ENCODE measurements at places on chromosomes 6 and 20.

- DNase-seq: no peak
Observed at GRCh38 chr6:46584586-46584985, 68.0 kb downstream of the CYP39A1 start.

- DNase-seq: no peak
Observed at GRCh38 chr6:157558487-157559200, 177.7 kb downstream of the ZDHHC14 start.

- DNase-seq: no peak
Observed at GRCh38 chr6:111952274-111952673, 79.0 kb upstream of the FYN start.

DNA sequence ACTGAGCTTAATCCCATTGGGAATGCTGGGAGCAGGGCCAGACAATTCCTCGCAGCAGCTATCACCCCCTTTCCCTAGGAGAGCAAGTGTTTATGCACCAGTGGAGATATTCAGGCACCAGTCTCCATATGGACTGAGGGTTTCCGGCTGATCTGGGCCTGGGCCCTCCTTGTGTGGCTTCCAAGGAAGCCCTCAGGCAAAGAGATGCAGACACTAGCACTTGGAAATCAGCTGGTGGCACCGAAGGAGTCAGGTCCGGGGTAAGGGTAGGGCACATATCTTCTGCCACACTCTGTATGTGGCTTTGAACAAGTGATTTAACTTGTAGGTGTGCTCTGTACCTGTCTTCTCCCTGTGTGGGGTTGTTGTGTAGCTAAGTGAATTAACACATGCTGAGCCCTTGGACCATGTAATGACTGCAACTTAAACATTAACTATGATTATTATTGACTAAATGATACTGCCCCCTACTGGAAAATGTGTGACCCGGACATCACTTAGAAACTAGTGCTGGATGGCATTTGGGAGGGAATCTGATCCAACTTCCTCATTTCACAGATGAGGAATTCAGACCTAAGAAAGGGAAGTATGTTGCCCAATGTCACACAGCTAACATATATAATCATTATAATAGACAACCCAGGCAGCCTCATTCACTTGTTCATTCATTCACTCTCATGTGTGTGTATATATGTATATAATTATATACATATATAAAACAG lies 19.3 kb upstream of the WFDC2 start:
- DNase-seq: no peak

GRCh38 chr20:56995635-56996075 lies 270.8 kb downstream of the BMP7 start:
- no peak for DNase-seq

DNA sequence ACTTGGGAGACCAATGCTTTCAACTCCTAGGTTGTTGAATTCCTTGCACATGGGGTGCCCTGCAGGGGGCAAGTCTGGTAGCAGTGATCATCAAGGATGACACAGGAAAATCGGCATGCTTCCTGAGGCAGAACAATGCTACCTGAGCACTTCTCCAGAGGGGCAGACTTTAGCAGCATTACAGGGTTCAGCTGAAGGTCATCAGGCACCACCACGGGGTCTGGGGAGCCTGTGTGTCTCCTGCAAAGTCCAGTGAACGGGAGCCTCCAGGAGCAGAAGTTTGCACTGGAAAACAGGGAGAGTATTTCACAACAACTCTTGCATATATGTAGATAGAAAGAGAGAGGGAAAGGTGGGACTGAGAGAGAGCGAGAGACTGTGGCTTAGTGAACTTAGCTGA lies 10.2 kb downstream of the VSX1 start:
- no peak for DNase-seq

- no peak for DNase-seq
Observed at GRCh38 chr6:139862311-139862710, 487.9 kb upstream of the CITED2 start.
